ENCODE measurements at places on chromosomes 2 and 18. TPM values are rescaled to one million over a fixed set of nuclear protein-coding genes. Genes with fewer than 3 reads are reported as not detected.

The TFCP2L1 gene
- 0.05 TPM for total RNA-seq

The CFC1 gene
- total RNA-seq, result not detected

The GKN2 gene
- not detected for total RNA-seq

The PPIL3 gene
- 29.1 TPM for total RNA-seq

The OSBPL6 gene
- not detected for total RNA-seq

The ZAP70 gene
- 431 TPM for total RNA-seq
